ENCODE measurements at places on chromosomes 13 and 19.
A peak's percentile ranks its signal among the peaks of the same experiment; 100 is the strongest.

DNA sequence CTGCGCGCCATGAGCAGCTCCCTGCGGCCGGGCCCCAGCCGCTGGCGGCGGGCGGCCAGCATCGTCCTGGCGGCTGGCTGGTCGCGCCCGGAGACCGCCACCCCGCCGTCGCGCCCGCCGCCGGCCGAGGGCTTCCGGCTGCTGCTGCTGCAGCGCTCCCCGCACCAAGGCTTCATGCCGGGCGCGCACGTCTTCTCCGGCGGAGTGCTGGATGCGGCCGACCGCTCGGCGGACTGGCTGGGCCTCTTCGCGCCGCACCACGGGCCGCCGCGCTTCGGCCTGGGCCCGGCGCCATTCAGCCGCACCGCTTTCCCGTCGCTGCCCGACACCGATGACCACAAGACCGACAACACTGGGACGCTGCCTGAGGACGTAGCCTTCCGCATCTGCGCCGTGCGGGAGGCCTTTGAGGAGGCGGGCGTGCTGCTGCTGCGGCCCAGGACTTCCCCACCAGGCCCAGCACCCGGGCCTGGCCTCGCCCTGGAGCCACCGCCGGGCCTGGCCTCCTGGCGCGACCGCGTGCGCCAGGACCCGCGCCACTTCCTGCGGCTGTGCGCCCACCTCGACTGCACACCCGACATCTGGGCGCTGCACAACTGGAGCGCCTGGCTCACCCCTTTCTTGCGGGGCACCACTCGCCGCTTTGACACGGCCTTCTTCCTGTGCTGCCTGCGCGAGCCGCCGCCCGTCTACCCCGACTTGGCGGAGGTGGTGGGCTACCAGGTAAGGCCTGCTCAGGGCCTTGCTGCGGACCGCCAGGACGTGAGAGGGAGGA lies 518 bp downstream of the NUDT19 start:
- DNase-seq = peak; percentile 51

GRCh38 chr19:29074579-29074978 lies 138.4 kb downstream of the UQCRFS1 start:
- DNase-seq = no peak

DNA sequence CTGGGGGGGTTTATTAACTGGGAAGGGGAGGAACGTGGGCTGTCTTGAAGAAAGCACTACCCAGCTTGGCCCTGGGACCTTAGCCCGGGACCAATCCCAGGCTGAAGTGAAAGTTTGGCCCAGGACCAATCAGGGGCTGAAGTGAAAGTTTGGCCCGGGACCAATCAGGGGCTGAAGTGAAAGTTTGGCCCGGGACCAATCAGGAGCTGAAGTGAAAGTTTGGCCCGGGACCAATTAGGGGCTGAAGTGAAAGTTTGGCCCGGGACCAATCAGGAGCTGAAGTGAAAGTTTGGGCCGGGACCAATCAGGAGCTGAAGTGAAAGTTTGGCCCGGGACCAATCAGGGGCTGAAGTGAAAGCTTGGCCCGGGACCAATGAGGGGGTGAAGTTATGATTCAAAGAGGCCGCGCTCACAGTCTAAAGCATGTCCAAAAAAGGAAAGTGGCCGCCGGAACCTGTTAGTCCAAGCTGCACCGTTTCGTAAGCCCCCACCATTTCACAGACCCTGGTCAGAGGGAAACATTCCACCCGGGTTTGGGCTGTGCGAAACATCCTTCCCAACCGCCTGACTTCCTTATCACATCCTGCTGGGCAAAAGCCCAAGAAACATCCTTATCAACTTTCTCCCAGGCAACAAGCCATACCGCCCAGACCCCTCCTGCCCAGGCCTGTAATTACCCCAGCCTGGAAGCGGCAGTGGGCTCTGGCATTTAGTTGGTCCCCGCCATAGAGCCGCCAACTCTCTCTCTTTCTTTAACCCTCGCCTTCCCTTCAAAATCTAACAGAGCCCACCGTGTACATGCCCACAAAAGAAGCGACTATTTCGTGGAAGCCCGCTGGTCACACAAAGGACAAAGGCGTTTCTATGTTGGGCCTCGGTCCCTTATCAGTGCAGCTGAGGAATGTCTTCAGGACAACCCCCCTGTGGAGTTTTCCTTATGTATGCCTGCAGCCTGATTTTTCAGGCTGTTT lies 1.1 kb downstream of the ZNF850 start:
- DNase-seq = peak; percentile 68

- peak; percentile 62 for DNase-seq
These were observed 105.6 kb downstream of the RAB20 start for GRCh38 chr13:110455941-110456340.

GRCh38 chr19:48627201-48627864 lies 8.0 kb downstream of the SPHK2 start:
- peak; percentile 74 for DNase-seq

Data from renal cortical epithelial cell (primary cell).